ENCODE measurements at places on chromosomes 1 and 21. TPM values are rescaled to one million over a fixed set of nuclear protein-coding genes. Genes with fewer than 3 reads are reported as not detected.

DNA sequence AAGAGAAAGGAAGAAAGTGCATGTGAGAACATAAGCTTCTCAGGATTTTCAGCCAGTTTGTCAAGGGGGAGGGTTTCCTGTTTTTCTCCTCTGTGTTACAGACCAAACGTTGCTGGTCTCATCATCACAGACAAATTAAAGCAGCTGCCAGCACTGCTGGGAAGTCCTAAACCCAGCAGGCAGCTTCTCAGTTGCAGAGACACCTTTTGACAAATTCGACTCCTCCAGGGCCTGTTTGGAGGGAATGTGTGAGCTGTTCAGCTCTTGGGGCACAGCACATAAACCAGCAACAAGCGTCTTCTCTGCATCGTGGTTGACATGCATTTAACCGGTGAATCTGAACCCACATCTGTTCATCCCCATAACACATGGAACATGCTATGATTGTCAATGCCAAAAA is 454.6 kb upstream of the RUNX1 start:
- no peak for ATAC-seq

DNA sequence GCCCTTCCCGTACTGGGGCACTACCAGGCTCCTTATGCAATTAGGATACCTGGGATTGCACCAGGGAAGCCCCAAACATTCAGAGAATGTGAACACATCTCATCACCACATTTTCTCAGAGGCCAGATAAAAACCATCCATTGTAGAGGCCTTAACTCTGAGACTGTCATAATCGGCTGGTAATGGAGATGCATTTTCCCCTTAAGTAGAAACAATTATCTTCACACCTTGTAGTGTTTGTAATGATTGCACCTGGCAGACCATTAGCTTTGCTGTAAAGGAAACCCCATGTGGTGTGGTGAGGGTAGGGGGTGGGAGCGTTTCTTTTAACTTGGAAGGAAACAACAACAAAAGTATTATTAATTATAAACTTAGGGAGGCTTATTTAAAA is 90.0 kb upstream of the TLR5 start:
- no peak for ATAC-seq

DNA sequence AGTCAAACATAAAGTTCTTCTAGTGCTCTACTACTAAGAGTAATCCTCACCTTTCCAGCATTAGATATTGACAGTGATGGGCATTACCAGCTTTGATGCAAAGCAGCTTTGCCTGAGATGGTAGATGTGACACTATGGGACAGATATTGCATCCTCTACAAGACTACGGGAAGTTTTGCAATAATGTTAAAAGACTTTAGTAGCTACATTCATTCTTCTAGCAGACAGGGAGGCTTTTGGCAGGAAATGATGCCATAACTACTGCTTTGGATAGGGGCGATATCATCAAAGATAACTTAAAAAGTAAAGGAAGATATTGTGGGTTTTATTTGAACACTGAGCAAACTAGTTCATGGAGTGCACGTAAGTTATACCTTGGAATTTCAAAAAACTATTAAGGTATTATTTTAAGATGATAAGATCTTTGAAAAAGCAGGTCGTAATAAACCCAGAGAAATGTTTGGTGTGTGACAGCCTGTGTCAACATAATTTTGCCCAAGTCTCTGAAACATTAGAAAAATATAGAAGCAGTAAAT is 368.3 kb upstream of the TMPRSS15 start:
- no peak for ATAC-seq

- no peak for ATAC-seq
Measured at GRCh38 chr21:27764056-27764455, 797.2 kb upstream of the ADAMTS5 start.

DNA sequence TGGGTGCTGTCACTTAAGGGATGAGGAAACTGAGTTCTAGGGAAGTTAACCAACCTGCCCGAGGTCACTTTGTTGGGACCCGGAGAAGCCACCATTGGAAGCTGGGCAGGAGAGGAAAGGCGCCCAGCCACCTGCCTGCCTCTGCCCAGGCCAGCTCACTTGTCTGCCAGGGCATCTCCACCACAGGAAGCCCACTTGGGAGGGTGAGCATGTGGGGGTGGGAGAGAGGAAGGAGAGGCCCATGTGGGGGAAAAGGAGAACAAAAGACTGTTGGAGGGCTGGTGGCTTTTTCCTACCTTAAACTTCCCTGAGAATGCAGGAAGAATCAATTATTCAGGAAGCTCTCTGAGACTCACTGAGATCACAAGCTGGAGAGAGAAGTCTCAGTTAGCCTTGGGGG is 43.8 kb upstream of the SELENON start:
- no peak for ATAC-seq

DNA sequence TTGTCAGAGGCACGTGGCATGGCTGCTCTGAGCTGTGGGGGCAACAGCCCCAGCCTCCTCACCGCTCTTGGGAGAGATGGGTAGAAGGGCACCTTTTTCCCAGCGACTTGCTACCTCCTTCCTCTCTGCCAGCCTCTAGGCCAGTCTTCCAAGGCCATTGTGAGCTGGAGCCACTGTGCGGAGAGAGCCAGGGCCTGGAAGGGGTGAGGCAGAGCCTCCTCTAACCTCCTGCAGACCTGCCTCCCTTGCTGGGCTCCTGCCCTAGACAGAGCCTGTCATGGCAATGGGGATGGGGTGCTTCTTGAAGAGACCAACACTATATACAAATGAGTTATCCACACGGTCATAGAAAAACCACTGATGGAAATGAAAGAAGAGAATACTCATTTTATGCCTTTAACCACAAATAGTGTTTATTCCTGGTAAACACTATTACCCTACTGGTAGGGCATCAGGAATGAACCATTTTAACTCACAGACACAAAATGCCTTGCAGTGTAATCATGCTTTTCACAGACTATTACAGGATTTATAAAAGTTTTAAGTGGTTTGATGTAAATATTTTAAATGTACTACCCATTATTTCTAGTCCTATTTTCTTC is 5.0 kb upstream of the IGFN1 start:
- no peak for ATAC-seq

- no peak for ATAC-seq
Measured at GRCh38 chr1:27491748-27492700, 2.1 kb upstream of the WASF2 start.

GRCh38 chr1:186730951-186731729 is 50.9 kb upstream of the PTGS2 start:
- no peak for ATAC-seq

GRCh38 chr1:118963456-118964430 is 24.4 kb downstream of the TBX15 start:
- peak; percentile 85 for ATAC-seq

DNA sequence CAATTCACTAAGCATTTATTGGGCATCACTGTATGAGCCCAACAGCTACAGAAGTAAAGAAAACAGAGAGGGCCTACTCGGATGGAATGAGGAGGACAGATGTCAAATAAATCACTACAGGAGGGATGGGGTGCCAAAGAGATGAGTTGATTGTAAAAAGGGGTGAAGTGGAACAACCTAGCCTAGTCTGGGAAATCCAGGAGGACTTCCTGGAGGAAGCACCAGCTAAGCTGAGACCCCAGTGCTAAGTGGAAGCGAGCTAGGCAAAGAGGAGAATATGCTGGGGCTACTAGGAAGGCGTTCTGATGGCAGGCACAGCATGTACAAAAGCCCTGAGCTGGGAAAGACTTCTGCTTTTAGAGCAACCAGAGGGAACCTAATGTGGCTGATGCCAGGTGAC is 42.1 kb downstream of the TAS1R2 start:
- no peak for ATAC-seq

GRCh38 chr1:6137758-6138157 is 42.4 kb downstream of the CHD5 start:
- no peak for ATAC-seq

- no peak for ATAC-seq
Measured at GRCh38 chr1:114458237-114458777, 52.7 kb downstream of the TRIM33 start.

DNA sequence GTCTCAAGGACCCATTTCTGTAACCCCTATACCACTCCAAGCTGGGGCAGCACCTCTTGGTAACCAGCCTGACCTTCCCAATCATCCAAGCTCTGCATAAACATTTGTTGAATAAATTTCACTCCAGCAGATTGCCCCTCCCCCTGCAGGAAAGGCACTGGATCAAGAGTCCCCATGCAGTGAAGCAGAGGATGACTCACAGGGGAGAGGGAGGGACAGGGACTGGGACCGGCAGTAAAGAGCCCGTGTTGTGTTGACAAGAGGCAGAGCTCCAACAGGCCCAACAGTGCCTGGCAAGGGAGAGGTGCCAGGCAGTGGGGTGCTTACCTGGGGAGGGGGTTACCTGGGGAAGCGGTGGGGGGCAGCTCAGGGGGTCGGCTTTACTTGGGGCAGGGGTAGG is 32.3 kb downstream of the SLC9A1 start:
- peak; percentile 24 for ATAC-seq

DNA sequence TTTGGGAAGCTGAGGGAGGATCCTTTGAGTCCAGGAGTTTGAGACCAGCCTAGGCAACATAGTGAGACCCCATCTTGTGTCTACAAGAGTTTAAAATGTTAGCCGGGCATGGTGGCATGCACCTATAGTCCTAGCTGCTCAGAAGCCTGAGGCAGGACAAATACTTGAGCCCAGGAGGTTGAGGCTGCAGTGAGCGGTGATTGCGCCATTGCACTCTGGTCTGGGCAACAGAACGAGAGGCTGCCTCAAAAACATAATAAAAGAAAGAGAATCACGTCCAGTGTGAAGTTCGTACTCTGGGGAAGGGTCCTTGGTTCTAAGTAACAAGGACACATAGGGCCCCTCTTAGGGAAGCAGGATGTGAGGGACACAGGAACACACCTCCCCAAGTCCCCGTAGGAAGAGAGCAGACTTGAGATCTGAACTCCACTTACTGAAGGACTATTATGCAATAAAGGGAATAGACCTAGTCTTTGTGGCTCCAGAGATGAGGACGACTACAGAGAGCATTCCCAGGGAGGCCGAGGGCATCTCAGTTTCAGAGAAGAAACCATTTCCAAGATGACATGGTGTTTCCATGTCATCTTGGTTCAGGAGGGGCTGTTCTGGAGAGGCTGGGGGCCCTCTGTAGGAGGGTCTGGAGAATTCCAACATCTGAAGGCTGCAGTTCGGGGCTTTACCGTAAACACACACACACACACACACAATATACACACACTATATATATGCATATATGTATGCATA is 10.8 kb upstream of the ENO1 start:
- ATAC-seq, result peak; percentile 27

DNA sequence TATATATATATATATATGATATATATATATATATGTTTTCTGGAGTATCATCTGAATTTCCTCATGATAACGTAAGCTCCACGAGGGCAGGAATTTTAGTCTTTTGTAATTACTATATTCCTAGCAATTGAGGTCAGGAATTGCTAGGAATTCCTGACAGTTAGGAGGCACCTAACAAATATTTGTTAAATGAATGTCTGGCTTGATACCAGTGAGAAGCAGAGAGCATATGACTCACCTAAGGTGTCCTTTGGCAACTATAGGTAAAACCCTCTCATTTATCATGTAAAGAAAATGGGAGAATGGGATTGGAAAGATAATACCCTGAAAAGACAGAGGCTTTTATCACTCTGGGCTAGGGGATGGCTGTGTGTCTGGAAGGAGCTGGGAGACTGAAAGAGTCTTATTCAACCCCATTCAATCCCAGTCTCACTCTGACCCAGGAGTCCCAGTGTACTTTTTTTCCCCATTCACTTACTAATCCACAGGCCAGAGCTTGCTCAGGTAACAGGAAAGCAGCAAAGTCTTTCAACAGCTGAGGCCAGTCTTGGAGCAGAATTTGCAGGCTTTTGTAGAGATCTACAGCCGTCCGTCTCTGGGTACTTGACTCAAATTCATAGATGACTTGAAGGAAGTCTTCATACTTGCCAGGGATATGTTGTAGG is 71.2 kb downstream of the DAP3 start:
- ATAC-seq, result no peak

DNA sequence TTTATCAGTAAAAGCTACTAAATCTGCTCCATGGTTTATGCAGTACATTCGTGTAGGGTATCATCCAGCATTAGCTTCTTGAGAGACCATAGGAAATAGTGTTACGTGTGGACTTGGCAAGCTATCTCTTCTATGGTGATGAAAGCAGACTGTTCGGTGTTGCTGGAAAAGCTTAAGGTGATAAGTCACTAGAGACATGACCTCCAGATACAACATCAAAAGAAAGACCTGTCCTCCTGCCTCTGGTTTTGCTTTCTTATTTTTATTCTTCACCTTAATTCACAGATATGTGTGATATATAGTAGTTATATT is 53.5 kb upstream of the S1PR1 start:
- no peak for ATAC-seq

- no peak for ATAC-seq
Measured at GRCh38 chr1:28273216-28273860, 14.0 kb downstream of the SESN2 start.

DNA sequence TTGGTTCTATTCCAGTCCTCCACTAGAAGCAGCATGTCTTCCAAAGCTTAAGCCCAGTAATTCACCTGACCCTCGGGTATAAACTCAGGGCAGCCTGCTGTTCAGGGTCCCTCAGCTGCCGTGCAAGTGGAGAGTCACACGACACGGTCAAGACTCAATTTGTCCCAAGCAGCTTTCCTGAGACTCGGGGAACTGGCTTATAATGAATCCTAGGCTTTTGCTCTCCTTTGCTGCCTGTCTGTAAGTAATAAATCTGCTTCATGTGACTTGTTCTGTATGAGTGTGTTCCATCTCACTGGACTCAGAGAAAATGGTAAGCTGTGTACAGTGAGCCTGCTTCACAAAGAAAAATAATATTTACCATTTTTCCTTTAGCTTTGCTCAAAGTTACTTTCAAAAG is 119.8 kb downstream of the CYYR1 start:
- no peak for ATAC-seq

SPRR4 gene
- total RNA-seq, result not detected

CRYBG2 gene
- 2.7 TPM for total RNA-seq

DBT gene
- 13.5 TPM for total RNA-seq

TDRD10 gene
- total RNA-seq, result 3.3 TPM

TMCC2 gene
- total RNA-seq, result 8.9 TPM

CASZ1 gene
- total RNA-seq, result 26.2 TPM

THBS3 gene
- total RNA-seq, result 17.9 TPM

LCE2A gene
- total RNA-seq, result not detected

HES2 gene
- not detected for total RNA-seq

CELA3A gene
- not detected for total RNA-seq
